ENCODE measurements at places on chromosomes 3 and 15. TPM values are rescaled to one million over a fixed set of nuclear protein-coding genes. Genes with fewer than 3 reads are reported as not detected.

The FNDC3B gene
- total RNA-seq, result 66.8 TPM

The LINGO1 gene
- 34.0 TPM for total RNA-seq

The CHRD gene
- total RNA-seq, result 11.4 TPM

The AGTR1 gene
- total RNA-seq, result 5.9 TPM

The LRRC3B gene
- 24.8 TPM for total RNA-seq

The GABPB1 gene
- 27.8 TPM for total RNA-seq

The ISLR gene
- total RNA-seq, result 391 TPM

DNA sequence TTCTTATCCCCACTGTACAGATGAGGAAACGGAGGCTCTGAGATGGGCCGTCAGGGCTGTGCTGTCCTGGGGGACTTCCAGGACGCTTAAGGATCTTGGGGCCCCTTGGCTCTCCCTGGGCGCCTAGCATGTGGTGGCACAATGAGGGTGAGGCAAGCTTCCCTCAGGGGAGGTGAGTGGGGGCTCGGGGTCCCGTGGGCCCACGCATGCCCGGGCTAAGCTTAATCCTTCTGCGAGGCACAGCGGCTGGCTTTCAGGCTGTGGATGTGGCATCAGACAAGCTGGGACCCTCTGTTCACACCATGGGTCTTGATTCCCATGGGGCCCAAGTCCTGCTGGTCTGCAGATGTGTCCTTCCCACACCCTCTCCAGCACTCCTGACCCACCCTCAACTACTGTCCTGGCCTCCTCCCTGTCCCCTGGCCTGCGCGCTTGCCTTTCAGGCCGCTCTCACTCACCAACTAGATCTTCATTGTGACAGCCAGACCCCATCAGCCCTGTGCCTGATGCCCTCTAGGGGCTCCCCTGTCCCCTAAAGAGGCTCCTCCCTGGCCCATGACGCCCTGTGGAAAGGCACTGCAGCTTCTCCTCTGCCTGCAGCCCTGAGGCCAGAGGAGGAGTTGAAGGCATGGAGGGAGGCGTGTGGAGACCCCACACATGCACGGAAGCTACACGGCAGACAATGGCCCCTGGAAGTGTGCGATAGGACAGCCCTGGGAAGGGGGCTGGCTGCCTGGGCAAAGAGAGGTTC lies 11.3 kb downstream of the DUSP7 start:
- no peak overlapping the region for H3K27ac ChIP-seq
- no peaks in the 10 kb centered on the region for H3K27me3 ChIP-seq
- no peak overlapping the region for H3K4me3 ChIP-seq
- H3K4me1 ChIP-seq, result peaks cover 84% of the 10 kb centered on the region

- no peak overlapping the region for H3K27ac ChIP-seq
- H3K4me1 ChIP-seq, result no peaks in the 10 kb centered on the region
- no peak for DNase-seq
- no peaks in the 10 kb centered on the region for H3K36me3 ChIP-seq
Measured at GRCh38 chr3:3064297-3064696, 45.9 kb downstream of the IL5RA start.

- H3K27me3 ChIP-seq, result no peaks in the 10 kb centered on the region
- H3K27ac ChIP-seq, result no peak overlapping the region
- H3K36me3 ChIP-seq, result peaks cover 63% of the 10 kb centered on the region
Measured at GRCh38 chr3:66396161-66396760, 104.6 kb downstream of the LRIG1 start.

GRCh38 chr3:128307029-128307633 lies 153.8 kb downstream of the EEFSEC start:
- no peaks in the 10 kb centered on the region for H3K36me3 ChIP-seq
- no peaks in the 10 kb centered on the region for H3K27me3 ChIP-seq
- H3K4me3 ChIP-seq, result no peak overlapping the region
- H3K4me1 ChIP-seq, result peaks cover under 1% of the 10 kb centered on the region
- no peak overlapping the region for H3K27ac ChIP-seq

- H3K4me1 ChIP-seq, result no peaks in the 10 kb centered on the region
- no peaks in the 10 kb centered on the region for H3K27me3 ChIP-seq
- H3K4me3 ChIP-seq, result no peak overlapping the region
- DNase-seq, result no peak
- no peak overlapping the region for H3K27ac ChIP-seq
Measured at GRCh38 chr3:111415018-111415417, 127.0 kb upstream of the CD96 start.

DNA sequence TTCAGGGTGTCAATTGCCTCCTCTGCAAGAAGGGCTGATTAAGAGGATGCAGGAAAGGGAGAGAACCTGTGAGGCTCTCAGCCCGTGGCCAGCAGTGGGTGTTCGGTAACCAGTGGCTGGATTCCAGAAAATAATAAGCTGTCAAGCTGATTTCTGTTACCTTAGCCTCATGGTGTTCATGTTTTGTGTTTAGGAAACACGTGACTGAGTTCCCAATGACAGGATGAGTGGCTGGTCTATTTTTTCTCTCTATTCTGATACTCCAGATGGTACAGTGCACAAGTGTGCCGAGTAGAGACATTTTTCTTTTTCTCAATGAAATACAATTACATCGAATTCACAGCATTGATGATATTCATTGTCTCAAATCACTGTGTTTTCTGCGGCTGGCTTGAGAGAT lies 43.6 kb downstream of the EDEM1 start:
- DNase-seq, result no peak
- no peak overlapping the region for H3K27ac ChIP-seq
- peaks cover 5% of the 10 kb centered on the region for H3K4me1 ChIP-seq
- no peak overlapping the region for H3K4me3 ChIP-seq

DNA sequence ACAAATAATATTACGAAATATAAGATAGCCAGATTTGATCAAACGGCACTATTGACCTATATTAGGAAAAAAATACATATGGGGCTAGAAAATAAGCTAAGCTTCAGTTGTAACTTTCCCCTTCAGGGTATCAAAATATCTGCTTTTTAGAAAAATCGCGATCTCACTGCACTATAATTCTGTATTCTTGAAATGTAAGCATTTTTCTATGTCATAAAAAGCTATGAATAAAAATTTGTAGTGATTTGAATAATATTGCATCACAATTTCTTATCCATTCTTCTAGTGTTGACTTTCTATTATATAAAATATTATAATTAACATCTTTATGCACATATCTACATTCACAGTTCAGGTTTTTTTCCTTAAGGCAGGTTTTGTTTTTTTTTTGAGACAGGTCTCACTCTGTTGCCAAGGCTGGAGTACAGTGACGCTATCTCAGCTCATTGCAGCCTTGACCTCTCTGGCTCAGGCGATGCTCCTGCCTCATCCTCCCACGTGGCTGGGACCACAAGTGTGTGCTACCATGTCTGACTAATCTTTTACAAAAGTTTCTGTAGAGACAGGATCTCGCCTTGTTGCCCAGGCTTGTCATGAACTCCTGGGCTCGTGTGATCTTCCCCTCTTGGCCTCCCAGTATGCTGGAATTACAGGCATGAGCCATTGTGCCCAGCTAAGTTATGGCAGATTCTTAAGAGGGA lies 21.6 kb downstream of the EMC4 start:
- no peaks in the 10 kb centered on the region for H3K4me1 ChIP-seq
- no peak overlapping the region for H3K4me3 ChIP-seq
- no peaks in the 10 kb centered on the region for H3K27me3 ChIP-seq
- DNase-seq, result no peak

DNA sequence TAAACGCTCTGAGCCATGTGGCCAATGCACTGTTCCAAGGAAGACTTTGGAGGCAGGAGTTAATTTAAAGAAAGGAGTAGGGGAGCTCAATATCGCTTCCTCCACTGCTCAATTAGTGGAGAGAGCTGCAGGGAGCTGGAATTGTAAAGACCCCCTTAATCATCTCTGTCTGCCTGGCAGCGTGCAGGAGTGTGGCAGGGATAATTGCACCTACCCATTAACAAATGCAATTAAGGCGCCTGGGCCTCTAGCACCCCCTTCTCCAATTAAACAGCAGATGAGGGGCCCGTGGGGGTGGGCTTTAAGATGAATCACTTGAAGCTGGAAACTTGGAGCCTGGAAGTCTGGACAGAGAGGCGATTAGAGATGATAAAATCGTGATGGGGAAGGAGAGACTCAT lies 61.7 kb upstream of the GLCE start:
- peaks cover 24% of the 10 kb centered on the region for H3K4me1 ChIP-seq
- no peak for DNase-seq
- H3K27ac ChIP-seq, result no peak overlapping the region
- H3K4me3 ChIP-seq, result no peak overlapping the region
- H3K36me3 ChIP-seq, result no peaks in the 10 kb centered on the region

- no peak for DNase-seq
- H3K4me3 ChIP-seq, result no peak overlapping the region
- H3K27me3 ChIP-seq, result no peaks in the 10 kb centered on the region
Measured at GRCh38 chr3:154244644-154245043, 79.6 kb downstream of the DHX36 start.

DNA sequence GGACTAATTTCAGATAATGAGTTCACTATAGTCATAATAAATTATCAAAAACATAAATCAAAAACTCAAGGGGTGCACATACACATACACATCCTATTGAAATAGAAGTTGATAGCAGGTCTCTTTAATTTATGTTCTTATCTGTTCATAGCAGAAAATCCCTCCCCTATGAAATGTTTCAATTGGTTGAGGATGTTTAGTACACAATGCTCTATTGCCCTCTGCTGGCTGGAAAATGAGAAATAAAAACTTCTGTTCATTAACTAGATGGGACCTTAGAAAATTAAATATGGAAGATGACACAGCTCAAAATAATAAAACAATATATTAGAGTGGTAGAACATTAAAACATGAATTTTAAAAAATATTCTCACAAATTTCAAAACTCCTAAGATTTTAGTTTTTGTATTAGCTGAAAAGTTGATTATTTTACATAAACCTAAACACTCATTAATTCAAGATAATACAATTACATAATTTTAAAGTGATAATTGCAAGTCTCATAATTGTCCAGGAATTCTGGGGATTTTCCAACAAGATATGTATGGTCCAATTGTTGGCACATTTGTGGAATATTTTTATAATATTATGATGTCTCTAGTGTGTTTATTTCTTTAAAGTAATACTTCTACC lies 735.0 kb downstream of the ROBO1 start:
- no peaks in the 10 kb centered on the region for H3K27me3 ChIP-seq
- DNase-seq, result no peak

GRCh38 chr3:145313751-145314150 lies 847.2 kb downstream of the PLOD2 start:
- H3K27ac ChIP-seq, result no peak overlapping the region
- H3K4me1 ChIP-seq, result no peaks in the 10 kb centered on the region
- no peaks in the 10 kb centered on the region for H3K27me3 ChIP-seq
- DNase-seq, result no peak

- no peaks in the 10 kb centered on the region for H3K27me3 ChIP-seq
- no peak for DNase-seq
- H3K4me1 ChIP-seq, result no peaks in the 10 kb centered on the region
- H3K4me3 ChIP-seq, result no peak overlapping the region
Measured at GRCh38 chr3:158683230-158683962, 10.9 kb upstream of the LXN start.

DNA sequence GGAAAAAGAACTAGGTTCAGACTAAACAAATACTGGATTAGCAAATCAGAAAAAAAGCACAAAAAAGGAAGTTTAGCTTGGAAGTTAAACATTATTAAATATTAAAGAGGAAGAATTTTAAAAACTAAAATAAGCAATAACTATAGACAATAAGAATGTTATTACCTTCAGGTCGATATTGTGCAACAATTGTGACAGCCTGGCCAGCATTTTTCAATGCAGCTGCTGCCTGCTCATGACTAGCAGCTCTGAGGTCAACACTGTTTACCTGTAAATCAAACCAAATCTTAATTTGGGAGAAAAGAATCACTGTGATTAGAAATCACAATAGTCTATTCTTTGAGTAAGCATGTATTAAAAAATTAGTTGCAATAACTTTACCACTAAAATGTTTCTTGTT lies 75.1 kb upstream of the MELTF start:
- H3K27ac ChIP-seq, result no peak overlapping the region
- no peaks in the 10 kb centered on the region for H3K27me3 ChIP-seq
- no peak overlapping the region for H3K4me3 ChIP-seq
- H3K4me1 ChIP-seq, result no peaks in the 10 kb centered on the region

DNA sequence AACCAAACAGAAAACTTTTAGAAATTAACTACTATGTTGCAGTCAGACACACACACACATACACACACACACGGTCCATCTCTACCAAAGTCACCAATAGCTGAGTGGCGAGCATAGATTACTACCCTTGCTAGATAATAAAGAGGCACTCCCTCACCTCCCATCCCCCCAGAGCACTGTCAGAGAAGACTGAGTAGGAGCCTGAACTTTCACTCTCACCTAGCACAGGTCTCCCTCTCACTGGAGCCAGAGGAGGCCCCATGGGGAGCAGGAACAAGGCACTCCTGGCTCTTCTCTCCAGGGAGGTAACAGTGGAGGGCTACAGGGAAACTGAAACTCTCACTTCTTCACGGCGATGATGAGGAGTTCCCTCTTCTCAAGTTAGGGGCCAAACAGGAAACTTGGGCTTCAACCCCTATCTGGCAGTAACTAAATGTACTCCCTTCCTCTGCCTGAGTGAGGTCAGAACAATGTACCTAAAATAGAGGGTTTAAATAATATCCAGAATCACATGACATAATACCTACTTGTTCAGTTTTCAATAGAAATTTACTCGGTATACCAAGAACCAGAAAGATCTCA lies 975.3 kb upstream of the GBE1 start:
- no peak for DNase-seq
- H3K4me3 ChIP-seq, result no peak overlapping the region
- no peaks in the 10 kb centered on the region for H3K4me1 ChIP-seq

DNA sequence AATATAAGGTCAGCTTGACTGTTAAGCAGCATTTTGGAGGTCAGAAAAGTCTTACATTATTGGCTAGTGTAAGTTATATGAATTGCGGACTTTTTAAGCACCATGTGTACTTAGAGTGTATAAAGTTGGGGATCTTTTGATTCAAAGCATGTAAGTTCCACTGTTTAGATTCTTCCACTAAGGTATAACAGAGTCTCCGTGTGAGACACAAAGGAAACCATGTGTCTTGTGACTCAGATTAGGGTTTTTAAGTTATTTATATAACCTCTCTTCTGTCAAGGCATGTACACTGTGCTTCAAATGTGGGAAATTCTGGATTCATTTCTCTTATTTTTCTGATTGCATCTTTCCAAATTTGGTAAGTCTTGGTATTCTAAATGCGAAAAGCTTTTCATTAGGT lies 143.5 kb upstream of the SOX2 start:
- no peak for DNase-seq
- no peaks in the 10 kb centered on the region for H3K4me1 ChIP-seq
- H3K27me3 ChIP-seq, result no peaks in the 10 kb centered on the region
- H3K4me3 ChIP-seq, result no peak overlapping the region

Data from spinal cord (tissue), 10 donors.